ENCODE measurements at places on chromosomes 1 and 21.

DNA sequence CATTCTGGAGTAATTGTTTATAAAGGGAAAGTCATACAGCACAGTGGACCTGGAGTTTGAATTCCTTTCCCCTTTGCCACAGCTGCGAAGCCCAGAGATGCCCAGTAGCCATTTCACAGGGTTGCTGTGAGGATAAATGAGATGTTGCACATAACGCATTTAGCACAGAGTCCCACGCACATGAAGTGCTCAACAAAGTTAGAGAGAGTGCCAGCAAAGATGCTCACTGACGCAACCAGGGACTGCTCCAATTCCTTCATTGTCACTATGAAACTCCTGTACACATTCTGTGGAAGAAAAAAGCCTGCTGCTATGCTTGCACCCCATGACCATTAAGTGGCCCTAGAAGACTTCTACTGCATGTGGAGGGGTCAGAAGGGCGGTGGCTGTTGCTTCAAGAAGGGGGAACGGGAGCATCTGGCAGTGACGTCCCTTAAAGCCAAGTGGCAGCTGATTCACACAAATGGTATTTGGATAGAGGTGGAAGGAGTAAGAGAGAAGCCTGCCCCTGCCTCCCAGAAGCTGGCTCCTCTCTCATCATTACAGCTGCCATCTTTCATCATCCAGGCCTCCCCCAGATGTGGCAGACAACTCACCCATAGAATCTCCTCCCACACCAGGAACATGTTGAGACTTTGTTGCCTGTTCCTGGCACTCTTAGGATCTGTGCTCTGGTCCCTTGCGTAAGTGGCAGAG lies 26.5 kb upstream of the VAV3 start:
- DNase-seq: no peak

- DNase-seq: peak; percentile 98
Observed at GRCh38 chr21:42973991-42974831, at the start of gene PKNOX1. PKNOX1 (plus strand) TSS chr21:42974562; CDS start chr21:43004382, 29,820 bp downstream.

- DNase-seq: no peak
Observed at GRCh38 chr1:44346184-44346583, 8.9 kb downstream of the ERI3 start.

DNA sequence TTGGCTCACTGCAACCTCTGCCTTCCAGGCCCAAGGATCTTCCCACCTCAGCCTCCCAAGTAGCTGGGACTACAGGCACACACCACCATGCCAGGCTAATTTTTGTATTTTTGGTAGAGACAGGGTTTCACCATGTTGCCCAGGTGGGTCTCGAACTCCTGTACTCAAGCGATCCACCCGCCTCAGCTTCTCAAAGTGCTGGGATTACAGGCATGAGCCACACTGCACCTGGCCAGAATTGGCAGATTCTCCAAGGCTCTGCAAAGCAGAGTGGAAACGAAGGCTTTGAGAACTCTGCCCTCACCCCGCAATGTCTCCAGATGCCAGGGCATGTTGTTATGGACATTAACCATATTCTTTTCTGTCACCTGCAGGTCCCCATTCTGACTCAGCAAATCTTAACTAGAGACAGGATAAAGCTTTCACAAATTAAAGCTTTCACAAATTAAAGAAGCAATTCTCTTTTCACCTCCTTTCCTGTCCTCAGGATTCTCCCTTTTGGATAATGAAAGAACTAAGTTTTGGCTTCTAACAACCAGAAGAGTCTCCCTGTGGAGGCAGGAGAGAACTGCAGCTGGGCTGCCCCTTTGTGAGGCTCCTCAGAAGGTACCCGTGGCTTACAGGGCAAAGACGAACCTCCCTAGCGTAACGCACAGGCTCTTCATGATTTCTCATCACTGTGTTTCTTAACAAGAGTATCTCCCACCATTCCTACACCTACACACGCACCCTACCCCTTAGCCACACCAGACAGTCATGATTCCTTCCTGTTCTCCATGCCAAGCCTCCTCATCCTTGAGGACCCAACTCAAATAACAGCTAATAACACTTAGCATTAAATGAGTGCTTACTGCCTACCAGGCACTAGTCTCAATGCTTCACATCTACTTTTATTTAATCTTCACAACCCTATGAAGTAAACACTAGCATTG lies 29.8 kb downstream of the GPA33 start:
- DNase-seq: no peak

DNA sequence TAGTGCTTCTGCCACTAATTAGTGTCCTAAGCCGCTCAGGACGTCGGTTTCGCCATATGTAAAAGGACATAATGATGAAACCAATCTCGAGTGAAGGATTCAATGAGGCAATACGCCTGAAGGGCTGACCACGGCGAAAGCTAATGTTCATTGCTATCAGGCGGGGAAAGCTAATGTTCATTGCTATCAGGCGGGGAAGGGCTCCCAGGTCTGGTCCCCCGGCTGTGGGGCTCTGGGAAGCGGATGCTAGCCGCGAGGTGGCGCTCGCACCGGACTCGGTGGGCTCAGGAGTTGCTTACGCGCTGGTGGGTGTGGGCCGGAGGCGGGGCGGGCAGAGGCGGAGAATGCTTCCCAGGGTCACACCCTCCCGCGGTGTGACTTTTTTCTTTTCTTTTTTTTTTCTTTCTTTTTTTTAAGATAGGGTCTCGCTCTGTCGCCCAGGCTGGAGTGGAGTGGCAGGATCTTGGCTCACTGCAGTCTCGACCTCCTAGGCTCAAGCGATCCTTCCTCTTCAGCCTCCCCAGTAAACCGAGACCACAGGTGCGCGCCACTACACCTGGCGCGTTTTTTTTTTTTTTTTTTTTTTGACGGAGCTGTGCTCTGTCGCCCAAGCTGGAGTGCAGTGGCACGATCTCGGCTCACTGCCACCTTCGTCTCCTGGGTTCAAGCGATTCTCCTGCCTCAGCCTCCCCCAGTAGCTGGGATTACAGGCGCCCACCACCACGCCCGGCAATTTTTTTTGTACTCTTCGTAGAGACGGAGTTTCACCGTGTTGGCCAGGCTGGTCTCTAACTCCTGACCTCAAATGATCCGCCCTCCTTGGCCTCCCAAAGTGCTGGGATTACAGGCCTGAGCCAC lies 1.1 kb upstream of the PEAR1 start:
- peak; percentile 93 for DNase-seq

DNA sequence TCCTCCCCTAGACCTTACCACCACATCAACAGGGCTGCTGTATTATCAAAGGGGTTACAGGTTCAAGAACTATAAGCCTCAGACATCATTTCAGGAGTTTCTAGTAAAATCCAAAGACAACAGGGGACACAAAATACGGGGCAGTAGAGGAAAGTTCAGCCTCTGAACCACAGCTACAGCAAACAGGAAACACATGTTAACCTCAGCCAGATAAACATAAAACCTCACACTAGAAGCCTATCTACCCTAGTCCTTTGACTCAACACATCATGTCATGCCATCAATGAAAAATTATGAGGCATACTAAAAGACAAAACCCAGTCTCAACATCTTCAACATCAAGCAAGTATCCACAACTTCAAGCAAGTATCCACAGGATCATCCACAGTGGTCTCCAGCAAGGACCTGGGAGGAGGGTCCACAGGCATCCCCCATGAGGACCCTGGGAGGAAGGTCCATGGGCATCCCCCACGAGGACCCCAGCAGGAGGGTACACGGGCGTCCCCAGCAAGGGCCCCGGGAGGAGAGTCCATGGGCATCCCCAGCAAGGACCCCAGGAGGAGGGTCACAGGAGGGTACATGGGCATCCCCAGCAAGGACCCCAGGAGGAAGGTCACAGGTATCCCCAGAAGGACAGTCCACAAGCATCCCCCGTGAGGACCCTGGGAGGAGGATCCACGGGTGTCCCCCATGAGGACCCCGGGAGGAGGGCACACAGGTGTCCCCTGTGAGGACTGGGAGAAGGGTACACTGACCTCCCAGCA lies 440.0 kb downstream of the MATN1 start:
- DNase-seq: peak; percentile 54

DNA sequence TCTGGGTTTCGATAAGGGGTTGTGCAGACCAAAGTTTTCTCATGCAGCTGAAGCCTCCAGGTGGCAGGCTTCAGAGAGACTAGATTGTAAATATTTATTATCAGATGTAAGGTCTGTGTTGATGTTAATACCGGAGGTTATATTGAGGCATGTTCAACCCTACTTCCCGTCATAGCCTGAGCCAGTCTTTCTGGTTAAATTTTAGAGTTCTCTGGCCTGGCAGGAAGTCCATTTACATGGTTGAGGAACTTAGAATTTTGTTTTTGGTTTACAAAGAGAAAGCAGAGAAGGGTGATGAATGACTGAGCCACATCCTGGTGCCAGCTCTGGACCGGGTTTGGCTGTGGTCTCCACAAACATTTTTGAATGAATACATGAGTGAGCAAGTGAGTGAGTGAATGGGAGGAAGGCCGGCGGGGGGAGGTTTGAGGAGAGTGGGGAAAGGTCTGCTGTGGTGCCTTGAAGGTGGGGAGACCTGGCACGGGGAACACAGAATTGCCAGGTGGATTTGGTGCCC lies 218.5 kb downstream of the DISC1 start:
- DNase-seq: no peak

GRCh38 chr1:212542761-212543187 lies 65.8 kb upstream of the ATF3 start:
- no peak for DNase-seq

- no peak for DNase-seq
Observed at GRCh38 chr1:197144570-197145325, 1.7 kb downstream of the ASPM start.

- DNase-seq: no peak
Observed at GRCh38 chr1:2474933-2475371, 1.1 kb upstream of the PLCH2 start.

GRCh38 chr21:19343711-19344110 lies 940.1 kb upstream of the TMPRSS15 start:
- no peak for DNase-seq

DNA sequence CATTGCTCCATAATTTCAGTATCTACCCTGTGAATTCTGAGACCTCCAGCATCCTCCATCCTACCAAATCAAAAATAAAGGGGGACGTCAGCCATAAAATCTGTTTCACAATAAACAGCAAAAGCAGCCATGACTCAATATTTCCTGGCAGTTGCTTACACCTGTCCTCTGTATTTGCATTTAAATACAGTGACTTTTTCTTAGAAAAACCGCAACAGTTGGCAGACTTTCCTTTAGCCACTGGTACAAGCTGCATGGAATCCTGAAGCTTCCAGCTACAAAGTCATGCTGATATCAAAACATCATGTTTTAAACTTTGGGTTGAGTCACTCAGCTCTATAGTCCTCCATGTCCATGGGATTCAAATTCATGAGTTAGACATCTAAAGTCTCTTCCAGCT lies 278.0 kb upstream of the KAZN start:
- DNase-seq: no peak

- DNase-seq: no peak
Observed at GRCh38 chr1:246760422-246761347, 36.5 kb downstream of the SCCPDH start.

- DNase-seq: no peak
Observed at GRCh38 chr1:147493349-147493748, 48.0 kb upstream of the BCL9 start.

DNA sequence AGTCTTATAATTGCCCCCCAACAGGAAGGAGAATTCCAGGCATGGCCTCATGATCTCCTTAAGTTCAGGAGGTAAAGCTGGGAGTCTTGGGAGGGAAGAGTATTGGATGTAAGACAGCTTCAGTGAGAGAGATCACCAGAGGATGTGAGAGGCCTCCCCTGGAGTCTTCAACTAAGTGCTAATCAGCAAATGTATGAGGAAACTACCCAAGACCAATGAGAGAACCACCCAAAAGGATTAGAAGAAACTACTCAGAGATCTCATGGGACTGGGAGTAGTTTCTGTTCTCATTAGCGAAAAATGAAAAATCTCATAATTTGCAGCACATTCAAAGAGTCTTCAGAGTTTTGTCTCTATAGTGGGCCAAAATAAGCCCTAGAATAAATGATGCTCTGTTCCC lies 36.6 kb upstream of the WNT2B start:
- no peak for DNase-seq

- no peak for DNase-seq
Observed at GRCh38 chr21:34782506-34783360, 113.9 kb downstream of the CLIC6 start.

DNA sequence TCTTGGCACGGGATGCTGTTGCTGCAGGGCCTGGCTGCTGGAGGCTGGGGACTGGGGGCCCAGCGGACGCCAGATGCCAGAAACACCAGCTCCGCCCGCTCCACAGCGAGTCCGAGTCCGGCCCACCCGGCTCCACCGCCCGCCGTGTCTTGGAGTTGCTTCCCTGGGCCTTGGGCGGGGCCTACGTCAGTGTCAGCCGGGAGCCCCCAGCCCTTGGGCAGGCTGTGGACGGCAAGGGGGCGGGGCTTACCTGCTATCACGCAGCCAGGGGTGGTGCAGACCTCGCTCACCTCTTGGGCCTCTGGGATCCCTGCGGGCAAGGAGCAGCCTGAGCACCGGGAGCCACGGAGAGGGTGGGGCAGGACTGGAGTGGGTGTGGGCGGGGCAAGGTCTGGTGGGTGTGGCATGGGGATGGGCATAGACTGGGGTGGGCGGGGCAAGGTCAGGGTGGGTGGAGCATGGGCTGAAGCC lies 21.8 kb downstream of the MMEL1 start:
- peak; percentile 67 for DNase-seq

GRCh38 chr1:66013371-66013770 lies 220.7 kb downstream of the PDE4B start:
- DNase-seq: no peak

GRCh38 chr1:18866314-18866713 lies 6.9 kb upstream of the TAS1R2 start:
- no peak for DNase-seq

GRCh38 chr21:15333136-15333710 lies 268.4 kb upstream of the NRIP1 start:
- no peak for DNase-seq

- DNase-seq: no peak
Observed at GRCh38 chr1:32816676-32817158, 441 bp downstream of the YARS1 start.

DNA sequence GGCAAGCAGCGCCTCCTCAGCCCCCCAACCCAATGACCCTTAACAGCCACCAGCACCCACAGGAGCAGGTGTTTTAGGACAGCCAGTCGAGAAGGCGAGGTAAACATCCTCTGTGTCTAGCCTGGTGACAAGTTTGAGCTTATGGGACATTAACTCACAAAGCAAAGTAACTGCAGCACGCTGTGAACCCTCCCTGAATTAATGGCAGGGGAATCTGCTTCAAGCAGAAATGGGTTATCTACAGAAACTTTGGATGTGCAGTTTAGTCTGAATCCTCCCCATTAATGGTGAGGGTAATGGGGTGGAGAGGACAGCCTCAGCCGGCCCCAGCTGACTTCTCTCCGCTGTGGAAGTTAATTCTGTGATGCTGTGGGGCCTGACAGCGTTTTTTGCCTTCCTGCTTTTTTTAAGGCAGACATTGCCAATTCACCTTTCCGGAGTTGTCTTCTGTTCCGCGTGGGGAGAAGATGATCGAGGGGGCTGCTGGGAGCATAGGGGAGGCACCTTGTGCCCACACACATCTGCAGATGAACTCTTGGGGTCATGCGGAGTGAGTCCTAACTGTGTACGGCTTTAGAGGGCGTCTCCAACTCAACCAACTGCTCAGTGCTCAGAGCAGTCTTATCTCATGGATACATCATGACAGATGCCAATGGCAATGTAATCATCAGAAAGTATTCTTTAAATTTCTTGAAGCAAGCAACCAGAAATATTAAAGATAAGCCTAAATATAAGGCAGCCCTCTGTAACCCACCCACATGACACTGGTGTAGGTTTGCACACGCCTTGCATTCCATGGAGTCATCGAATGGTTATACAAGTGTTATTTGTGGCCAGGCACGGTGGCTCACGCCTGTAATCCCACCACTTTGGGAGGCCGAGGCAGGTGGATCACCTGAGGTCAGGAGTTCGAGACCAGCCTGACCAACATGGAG lies 41.0 kb downstream of the POFUT2 start:
- peak; percentile 52 for DNase-seq

- DNase-seq: no peak
Observed at GRCh38 chr1:48071513-48071912, 74.3 kb upstream of the TRABD2B start.
